Spinal cord (tissue), 10 donors: ENCODE measurements at places on chromosomes 5 and 9.

GRCh38 chr5:93503598-93504067 lies 77.4 kb downstream of the NR2F1-AS1 start:
- H3K27ac ChIP-seq, result no peak overlapping the region
- H3K4me1 ChIP-seq, result peaks cover 3% of the 10 kb centered on the region
- no peak overlapping the region for H3K4me3 ChIP-seq

- no peaks in the 10 kb centered on the region for H3K36me3 ChIP-seq
- no peak overlapping the region for H3K4me3 ChIP-seq
- H3K4me1 ChIP-seq, result peaks cover 6% of the 10 kb centered on the region
- H3K27ac ChIP-seq, result no peak overlapping the region
- DNase-seq, result no peak
Observed at GRCh38 chr9:892123-892522, 50.6 kb downstream of the DMRT1 start.

- no peak overlapping the region for H3K4me3 ChIP-seq
- no peak overlapping the region for H3K27ac ChIP-seq
- no peaks in the 10 kb centered on the region for H3K36me3 ChIP-seq
Observed at GRCh38 chr5:14133394-14133793, 9.7 kb upstream of the TRIO start.

- H3K27ac ChIP-seq, result no peak overlapping the region
- no peaks in the 10 kb centered on the region for H3K36me3 ChIP-seq
- H3K4me1 ChIP-seq, result no peaks in the 10 kb centered on the region
- no peak overlapping the region for H3K4me3 ChIP-seq
Observed at GRCh38 chr5:63860379-63860778, 101.9 kb downstream of the HTR1A start.

DNA sequence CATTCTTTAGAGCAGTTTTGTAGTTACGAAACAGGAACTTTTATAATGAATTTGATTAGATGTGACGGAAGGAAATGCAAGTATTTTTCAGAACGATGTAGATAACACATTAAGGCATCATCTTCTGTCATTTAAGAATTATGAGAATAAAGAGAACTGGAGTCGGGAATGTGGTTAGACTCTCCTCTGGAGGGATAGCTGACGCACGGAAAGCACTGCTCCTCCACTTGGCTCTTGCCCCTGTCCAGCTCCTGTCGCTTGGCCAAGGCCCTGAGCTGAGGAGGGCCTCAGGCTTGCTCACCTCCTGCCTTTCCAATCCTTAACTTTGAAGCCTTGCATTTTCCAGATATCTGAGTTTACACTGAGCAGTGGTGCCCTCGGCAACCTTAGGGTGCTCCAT lies 60.5 kb downstream of the MAP1B start:
- no peak for DNase-seq
- peaks cover 5% of the 10 kb centered on the region for H3K36me3 ChIP-seq
- peaks cover 24% of the 10 kb centered on the region for H3K4me1 ChIP-seq
- H3K4me3 ChIP-seq, result no peak overlapping the region
- H3K27ac ChIP-seq, result no peak overlapping the region
